ENCODE measurements at places on chromosomes 1 and 21.
A peak's percentile ranks its signal among the peaks of the same experiment; 100 is the strongest.

GRCh38 chr1:245378745-245379144 is 224.0 kb downstream of the KIF26B start:
- no peak for DNase-seq

GRCh38 chr1:86487811-86488141 is 19.0 kb downstream of the CLCA1 start:
- DNase-seq: no peak

GRCh38 chr1:229253151-229253974 is 17.5 kb upstream of the RAB4A start:
- peak; percentile 83 for DNase-seq

- DNase-seq: peak; percentile 41
Measured at GRCh38 chr1:208757846-208758245, 513.7 kb upstream of the PLXNA2 start.

DNA sequence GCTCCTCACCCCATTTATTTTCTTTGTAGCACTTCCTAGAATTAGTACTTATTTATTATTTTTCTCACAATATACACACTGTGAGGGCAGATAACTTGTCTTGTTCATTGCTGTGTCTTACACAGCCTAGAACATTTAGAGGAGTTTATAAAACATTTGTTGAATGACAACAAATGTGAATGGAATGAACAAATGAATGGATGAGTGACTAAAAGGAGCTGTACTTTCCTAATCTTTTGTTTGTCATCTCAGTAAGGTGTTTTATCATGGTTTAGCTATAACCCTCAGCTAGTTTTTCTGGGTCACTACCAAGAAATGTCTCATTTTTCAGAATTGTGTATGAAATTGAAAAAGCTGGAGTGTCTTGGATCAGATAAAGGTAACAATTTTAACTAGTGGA is 239.3 kb upstream of the KCNK2 start:
- DNase-seq: peak; percentile 7

GRCh38 chr21:39097335-39097861 is 85.9 kb downstream of the PSMG1 start:
- no peak for DNase-seq

DNA sequence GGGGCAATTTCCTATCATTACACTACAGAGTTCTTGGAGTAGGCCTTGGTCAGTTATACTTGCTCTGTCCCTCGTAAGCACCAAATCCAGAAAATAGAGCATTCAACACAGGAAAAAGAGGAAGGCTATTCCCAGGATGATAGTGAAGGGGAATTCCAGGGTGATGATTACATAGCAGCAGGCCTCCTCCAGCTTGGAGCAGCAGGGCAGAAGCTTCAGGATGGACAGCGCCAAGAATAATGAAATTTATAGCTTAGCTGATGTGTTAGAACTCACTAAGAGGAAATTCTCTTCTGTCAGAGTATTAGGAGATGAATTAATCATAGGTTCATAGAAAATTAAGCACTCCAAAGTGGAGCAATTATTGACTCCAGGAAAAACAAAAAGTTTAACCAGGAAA is 10.8 kb upstream of the SMAP2 start:
- peak; percentile 29 for DNase-seq

GRCh38 chr1:160411271-160412027 is 11.1 kb downstream of the VANGL2 start:
- no peak for DNase-seq

- DNase-seq: no peak
Measured at GRCh38 chr1:214349781-214350180, 68.8 kb downstream of the SMYD2 start.

- no peak for DNase-seq
Measured at GRCh38 chr1:46526691-46527291, 24.7 kb downstream of the KNCN start.

GRCh38 chr21:18443701-18444100 is 40.1 kb upstream of the TMPRSS15 start:
- DNase-seq: no peak

DNA sequence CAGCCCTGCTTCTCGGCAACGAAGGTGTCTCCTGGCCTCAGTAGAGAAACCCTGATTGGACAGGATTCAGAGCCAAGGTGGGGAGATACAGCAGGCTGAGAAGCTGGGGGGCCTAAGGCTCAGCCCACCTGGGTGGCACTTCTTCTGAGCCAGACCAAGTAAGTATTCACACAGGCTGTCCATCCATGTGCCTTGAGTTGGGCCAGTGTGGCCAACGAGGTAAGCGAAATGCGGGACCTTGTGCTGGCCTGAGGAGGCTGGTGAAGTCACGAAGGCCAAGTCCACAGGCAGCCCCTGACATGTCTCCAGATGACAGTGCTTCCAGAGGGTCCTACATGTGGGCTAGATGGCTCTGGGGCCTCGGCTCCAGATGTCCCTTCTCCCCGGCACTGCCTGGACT is 91.4 kb downstream of the ITPKB start:
- DNase-seq: no peak

- DNase-seq: no peak
Measured at GRCh38 chr1:178066908-178067614, 26.8 kb upstream of the RASAL2 start.

GRCh38 chr1:21896652-21897532 is 40.2 kb downstream of the HSPG2 start:
- DNase-seq: no peak

DNA sequence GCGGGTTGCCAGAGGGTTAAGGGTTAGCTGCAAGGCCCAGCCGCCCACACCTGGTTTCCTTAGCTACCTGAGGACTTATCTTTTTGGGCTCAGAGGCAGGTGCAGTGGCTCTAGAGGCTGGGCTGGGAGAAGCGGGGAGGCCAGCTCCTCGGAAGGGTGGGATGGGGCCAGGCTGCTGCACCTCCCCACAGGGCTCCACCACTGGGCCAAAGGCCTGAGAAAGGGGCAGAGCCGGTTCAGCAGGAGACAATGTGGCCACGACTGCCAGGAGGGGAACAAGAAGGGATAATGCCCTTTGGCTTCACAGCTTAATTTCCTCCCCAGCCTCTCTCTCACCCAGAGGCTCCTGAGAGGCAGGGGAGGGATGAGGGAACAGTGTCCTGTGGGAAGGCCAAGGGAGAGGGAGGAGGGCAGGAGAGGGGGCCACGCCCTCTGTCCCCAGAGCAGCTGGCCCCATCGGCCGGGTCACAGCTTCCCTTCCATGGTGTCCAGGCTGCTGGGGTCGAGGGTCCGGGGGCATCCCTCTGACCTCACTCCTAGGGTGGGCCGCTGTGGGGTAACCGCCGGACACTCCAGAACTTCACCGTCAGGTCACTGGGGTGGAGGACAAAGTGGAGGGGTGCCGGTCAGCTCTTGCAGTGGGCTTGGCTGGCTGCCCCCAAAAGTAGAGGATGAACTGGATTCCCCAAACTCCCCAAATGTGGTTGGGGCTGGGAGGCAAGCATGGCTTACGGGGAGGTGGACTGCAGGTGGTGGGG is 50.4 kb downstream of the KIF21B start:
- DNase-seq: no peak

DNA sequence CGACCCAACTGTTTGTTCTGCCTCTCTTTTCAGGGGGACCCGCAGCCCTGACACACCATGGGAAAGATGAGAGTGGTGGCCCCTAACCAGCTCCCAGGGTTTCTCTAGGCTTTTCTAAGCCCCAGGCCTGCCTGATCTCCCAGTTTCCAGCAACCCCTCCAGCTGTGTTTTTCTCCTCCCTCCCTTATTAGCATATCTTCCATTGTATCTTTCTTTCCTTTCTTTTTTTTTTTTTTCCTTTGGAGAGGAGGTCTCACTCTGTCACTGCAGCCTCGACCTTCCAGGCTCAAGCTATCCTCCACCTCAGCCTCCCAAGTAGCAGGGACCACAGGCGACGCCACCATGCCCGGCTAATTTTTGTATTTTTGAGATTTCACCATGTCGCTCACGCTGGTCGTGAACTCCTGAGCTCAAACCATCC is 1.8 kb upstream of the CERS2 start:
- DNase-seq: no peak

DNA sequence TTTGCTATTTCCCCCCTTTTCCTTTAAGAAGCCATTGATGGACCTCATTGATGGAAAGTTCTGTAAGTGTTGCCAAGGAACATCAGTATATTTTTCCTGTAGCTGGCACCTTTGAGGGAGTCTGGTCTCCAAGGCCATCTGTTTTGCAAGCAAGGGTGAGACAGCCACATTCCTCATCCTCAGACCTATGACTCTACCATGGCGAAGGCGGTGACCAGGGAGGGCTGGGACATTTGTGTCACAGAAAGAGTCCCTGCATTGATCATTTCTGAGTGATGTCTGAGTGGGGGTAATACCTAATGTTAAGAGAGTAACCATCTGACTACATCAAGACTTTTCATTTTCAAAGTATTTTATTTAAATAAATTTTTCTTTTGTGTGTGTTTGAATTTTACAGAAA is 35.4 kb downstream of the KIAA0040 start:
- no peak for DNase-seq

DNA sequence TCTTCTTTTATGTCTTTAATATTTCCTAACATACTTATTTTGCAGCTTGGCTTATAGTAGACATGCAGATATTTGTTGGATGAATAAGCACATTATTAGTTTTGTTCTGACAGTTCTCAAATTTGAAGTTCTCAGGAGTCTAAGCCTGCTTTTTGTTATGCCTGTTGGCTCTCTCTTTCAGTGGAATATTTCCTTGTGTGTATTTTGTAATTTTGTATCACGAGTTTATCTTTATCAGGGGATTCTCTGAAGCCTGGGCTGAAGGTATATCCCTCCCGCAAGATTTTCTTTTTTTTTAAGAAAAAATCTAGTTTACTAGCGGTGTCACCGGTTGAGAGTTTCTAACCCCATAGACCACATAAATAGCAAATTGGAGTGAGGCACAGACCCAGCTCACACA is 105.9 kb downstream of the RGL1 start:
- DNase-seq: no peak

GRCh38 chr1:64543831-64544230 is 73.9 kb downstream of the CACHD1 start:
- no peak for DNase-seq

GRCh38 chr1:201434266-201434665 is 12.7 kb upstream of the TNNI1 start:
- DNase-seq: no peak

DNA sequence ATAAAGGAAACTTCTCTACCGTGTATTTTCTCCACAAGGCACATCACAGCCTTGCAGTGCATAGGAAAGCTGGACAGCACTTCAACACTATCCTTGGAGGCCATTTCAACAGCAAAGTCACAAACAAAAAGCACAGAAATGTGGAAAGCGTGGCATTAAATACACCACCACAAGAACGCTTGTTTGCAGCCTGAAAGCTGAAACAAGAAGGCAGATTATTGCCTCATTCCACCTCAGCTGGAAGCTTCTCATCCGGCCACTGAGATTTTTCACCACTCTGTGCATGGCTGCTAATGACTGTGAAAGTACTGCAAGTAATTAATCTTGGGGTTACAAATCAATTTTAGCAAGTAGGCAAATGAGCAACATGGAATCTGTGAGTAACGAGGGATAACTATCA is 50.9 kb upstream of the GALNT2 start:
- no peak for DNase-seq

GRCh38 chr1:66695116-66695515 is 57.1 kb upstream of the DYNLT5 start:
- DNase-seq: no peak

GRCh38 chr1:94651076-94651475 is 109.5 kb upstream of the F3 start:
- no peak for DNase-seq

DNA sequence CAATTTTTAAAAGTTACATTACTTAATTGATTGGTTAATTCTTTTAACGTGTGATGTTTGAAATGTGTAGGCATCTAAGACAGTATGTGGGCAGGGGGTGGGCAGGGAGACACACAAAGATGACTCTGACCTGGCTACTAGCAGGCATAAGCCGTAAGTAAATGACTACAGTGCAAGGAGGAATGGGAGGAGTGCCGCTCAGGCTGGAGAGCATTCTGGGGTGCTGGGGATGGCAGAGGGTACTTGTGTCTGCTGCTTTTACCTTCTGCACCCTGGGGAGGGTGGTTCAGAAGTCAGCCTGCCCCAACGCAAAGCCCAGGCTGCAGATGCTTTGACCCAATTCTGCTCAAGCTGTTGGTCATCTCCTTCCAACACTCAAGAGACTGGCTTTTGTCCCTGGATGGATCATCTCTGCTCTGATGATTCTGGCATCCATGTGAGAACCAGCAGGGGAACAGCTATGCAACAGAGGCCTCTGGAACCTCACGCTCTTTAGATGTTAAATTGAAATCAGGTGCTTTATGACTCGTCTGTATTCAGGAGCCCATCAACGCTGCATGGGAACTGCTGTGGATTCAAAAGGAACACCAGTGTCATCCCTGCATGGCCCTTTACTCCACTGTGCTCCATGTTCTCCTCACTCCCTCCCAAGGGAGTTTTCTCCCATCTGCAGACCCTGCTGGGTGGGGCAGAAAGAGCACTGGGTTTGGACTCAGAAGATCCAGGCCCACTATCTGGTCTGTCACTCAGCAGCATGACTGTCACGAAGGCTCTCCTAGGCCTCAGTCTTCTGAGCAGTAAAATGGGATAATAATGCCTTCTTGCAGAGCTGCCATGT is 78.8 kb downstream of the FAM78B start:
- no peak for DNase-seq

DNA sequence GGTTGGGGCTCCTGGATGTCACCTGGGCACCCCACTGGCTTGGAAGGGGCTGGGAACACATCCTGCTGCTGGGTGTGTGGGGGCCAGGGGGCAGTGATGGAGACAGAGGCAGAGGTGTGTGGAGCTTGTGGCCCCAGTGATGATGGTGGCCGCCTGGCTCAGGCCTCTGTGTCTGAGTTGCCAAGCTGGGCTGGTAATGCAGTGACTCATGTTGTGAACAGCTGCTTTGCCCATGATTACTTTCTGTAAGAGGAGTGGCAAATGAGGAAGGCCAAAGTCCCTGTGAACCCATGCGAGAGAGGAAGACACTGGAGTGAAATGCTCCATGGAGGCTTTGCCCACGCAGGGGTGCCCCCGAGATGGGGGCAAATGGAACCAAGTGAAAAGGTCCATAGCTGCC is 86.8 kb downstream of the KCNJ6 start:
- DNase-seq: peak; percentile 66

DNA sequence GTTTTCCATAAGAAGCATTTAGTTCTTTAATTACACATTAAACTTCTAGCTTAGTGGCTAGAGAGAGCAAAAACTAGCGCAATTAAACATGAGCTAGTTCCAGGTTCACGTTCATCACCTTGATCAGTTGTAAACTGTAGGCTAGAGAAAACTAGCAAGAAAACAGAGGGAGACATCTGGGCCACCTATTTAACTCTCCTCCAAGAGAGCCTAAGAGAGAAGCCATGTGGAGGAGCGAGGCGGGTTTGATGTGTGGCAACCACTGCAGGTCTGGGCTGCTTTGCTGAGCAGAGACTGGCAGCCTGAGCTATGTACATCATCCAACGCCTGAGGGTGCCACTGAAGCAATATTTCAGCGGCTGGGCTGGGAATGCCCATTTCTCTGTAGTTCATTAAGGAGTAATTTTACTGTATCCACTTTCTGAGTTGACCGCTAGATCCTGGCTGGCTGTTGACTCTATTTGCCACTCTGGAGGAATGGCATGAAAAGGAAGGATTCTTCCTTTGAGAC is 252.9 kb downstream of the DYRK1A start:
- peak; percentile 93 for DNase-seq

GRCh38 chr1:207647671-207648333 is 2.9 kb downstream of the CR1L start:
- no peak for DNase-seq
